ENCODE measurements at places on chromosomes 12 and 14. TPM values are rescaled to one million over a fixed set of nuclear protein-coding genes. Genes with fewer than 3 reads are reported as not detected.

PIANP gene
- total RNA-seq = 0.49 TPM

EAPP gene
- total RNA-seq = 43.6 TPM

NPAS3 gene
- total RNA-seq = 5.7 TPM

SSTR1 gene
- under 0.01 TPM for total RNA-seq

TIMELESS gene
- 5.2 TPM for total RNA-seq

ADGRD1 gene
- total RNA-seq = 10.8 TPM

FSCB gene
- 0.04 TPM for total RNA-seq

MEG3 gene
- total RNA-seq = 2,358 TPM

RAD51B gene
- 16.5 TPM for total RNA-seq

PTCSC3 gene
- not detected for total RNA-seq

DNA sequence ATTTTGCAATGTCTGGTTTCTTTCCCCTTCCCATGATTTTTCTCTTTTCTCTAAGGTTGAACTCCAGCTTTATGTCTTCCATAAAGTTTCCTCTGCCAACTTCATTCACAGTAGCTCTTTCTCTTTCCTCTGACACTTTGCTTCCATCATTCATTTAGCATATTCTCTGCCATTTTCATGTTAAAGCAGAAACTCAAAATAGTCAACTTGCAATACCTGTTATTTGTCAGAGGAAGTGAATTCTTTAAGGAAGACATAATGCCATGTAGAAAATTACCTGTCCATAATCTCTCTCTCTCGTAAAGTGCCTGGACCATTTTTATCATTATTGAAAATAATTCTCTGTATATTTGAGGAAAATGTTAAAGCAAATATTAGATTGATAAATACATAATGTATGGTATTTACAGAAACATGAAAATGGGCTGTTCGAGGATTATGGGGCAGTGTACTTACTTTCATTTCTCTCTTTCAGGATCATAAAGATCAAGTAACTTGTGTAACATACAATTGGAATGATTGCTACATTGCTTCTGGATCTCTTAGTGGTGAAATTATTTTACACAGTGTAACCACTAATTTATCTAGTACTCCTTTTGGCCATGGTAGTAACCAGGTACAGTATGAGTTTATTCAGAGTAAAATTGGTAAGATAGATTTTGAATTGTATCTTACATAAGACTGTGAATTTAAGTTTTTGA is 12.6 kb downstream of the NEDD1 start:
- no peaks in the 10 kb centered on the region for H3K4me1 ChIP-seq
- H3K4me3 ChIP-seq = no peak overlapping the region
- no peaks in the 10 kb centered on the region for H3K27me3 ChIP-seq
- DNase-seq = no peak

DNA sequence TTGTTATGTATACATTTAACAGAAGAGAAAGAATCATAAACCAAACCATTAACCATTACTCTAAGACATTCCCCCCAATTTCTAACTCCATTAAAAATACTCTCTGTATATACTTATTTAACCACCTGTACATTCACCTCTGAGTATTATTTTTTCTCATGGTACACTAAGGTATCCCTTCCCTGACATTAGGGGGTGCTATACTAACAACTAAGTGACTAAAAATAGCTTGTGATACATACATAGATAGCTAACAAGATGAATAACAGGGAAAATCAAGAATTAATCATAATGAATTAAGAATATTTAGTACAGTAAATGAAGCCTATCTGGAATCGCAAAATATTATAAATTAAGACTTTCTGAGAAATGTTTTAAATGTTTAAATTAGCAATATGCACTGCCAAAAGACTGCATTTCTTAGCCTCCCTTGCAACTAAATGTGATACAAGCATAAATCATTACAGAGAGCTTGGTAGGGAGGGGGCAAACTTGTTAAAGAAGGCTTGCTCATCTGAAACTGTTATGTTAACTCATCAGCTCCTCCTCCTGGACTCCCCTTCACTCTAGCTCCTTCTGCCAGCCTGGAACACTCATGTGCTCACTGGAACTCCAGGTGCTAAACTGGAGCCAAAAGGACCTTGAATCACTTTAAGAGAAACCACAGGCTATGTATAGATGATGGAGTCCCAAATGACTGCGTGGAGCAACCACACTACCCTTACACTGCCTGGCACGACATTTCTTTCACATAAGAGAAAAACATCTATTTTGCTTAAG is 14.9 kb downstream of the C2CD5 start:
- H3K4me1 ChIP-seq = no peaks in the 10 kb centered on the region
- no peak overlapping the region for H3K4me3 ChIP-seq
- no peak for DNase-seq
- peaks cover 18% of the 10 kb centered on the region for H3K36me3 ChIP-seq
- H3K27ac ChIP-seq = no peak overlapping the region
- no peaks in the 10 kb centered on the region for H3K27me3 ChIP-seq

DNA sequence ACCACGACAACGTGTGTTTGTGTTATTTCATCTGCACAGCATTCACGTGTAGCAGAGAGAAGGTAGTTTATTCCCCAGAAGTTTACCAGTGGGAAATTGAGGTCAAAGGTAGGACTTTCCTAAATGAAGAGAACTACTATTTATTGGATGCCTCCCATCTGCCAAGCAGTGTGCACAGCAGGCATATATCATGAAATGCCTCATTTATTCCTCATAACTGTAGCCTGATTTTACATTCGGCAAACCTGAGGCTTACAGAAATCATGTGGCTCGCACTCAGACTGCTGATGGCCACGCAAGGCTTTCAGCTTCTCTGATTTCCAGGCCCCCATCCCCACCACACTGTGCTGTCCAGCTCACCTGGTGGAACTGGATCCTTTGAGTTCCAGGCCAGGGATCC is 33.5 kb downstream of the NTF3 start:
- peaks cover 2% of the 10 kb centered on the region for H3K36me3 ChIP-seq
- H3K27me3 ChIP-seq = no peaks in the 10 kb centered on the region
- H3K4me3 ChIP-seq = no peak overlapping the region
- H3K4me1 ChIP-seq = no peaks in the 10 kb centered on the region

- no peak for DNase-seq
- H3K27ac ChIP-seq = no peak overlapping the region
- peaks cover 18% of the 10 kb centered on the region for H3K4me1 ChIP-seq
- H3K4me3 ChIP-seq = no peak overlapping the region
- no peaks in the 10 kb centered on the region for H3K36me3 ChIP-seq
Measured at GRCh38 chr14:69012256-69012953, 33.3 kb upstream of the ACTN1 start.

DNA sequence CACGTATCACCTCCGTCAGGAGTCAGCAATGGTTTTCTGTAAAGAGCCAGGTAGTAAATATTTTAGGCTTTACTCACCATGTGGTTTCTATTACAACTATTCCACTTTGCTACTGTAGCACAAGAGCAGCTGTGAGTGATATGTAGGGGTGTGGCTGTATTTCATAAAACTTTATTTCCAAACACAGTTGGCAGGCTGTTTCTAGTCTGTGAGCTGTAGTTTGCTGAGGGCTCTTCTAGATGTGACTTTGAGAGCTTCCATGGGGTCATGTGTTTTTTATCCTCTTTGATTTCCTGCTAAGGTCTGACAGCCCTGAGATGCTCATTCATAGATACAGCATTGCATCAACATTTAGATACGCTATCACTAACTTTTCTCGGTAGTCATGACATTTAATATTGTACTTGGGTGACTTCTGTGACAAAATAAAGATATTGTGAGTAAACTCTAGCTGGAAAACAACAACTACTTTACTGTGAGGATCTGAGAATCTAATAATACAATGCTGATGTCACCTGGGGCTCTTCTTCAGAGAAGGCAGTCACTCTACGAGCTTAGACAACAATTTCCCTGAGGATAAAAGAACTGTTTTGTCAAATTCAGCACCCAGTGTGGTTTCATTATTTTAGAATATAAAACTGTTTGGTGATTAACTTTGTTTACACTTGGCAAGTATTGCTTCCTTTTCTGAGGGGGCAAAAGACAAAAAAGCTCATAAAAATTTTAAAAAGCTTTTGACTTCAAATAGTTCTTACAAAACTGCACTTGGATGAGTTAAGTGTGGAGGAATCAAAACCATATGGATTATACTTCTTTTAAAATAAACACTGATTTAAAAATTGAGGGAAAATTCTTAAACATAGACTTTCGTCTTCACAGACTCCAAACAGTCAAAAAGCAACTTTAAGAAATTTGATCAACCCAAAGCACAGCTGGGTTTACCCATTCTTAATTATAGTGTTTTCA is 231.2 kb upstream of the DCN start:
- H3K4me1 ChIP-seq = no peaks in the 10 kb centered on the region
- H3K27ac ChIP-seq = no peak overlapping the region
- H3K27me3 ChIP-seq = no peaks in the 10 kb centered on the region
- no peaks in the 10 kb centered on the region for H3K36me3 ChIP-seq
- DNase-seq = peak; percentile 79
- no peak overlapping the region for H3K4me3 ChIP-seq

DNA sequence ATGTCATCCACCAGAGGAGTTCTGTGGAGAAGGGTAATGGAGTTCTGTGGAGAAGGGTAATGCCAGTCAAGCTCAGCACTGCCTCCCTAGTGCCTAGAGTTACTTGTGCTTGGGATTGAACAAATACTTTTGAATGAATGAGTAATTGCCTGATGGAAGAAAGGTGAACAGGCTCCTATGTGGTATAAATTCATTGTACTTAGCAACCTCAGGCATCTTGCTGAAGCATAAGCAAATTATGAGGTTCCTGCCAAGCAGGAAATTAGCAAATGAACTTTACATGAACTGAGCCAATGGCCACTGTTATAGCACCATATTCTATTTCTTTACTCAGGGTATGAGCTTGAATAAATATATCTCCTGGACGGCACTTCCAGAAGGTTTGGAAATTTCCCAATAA is 1047.2 kb downstream of the SLC6A15 start:
- no peaks in the 10 kb centered on the region for H3K4me1 ChIP-seq
- no peaks in the 10 kb centered on the region for H3K36me3 ChIP-seq
- no peak overlapping the region for H3K4me3 ChIP-seq

DNA sequence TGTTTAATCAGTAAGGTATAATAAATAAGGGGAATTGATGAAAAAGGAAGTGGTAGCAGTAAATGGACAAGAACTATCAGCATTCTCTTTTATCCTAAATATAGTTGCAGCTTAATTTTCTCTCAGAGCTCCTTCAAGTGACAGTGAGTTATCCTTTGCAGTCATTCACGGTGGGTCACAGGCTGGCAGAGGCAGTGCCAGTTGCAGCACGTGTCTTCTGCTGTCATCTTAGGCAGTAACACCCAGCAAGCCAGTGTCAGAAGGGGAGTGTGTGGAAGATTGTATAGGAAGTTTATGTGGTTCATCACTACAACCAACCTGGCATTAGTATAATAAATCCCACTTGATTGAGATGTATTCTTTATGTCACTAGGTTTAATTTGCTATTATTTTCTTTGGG is 170.0 kb downstream of the CCDC91 start:
- no peaks in the 10 kb centered on the region for H3K36me3 ChIP-seq
- no peak for DNase-seq
- H3K4me1 ChIP-seq = no peaks in the 10 kb centered on the region
- no peaks in the 10 kb centered on the region for H3K27me3 ChIP-seq
- no peak overlapping the region for H3K4me3 ChIP-seq

- no peak overlapping the region for H3K27ac ChIP-seq
- no peaks in the 10 kb centered on the region for H3K27me3 ChIP-seq
- no peak overlapping the region for H3K4me3 ChIP-seq
- no peaks in the 10 kb centered on the region for H3K36me3 ChIP-seq
- no peak for DNase-seq
- peaks cover 13% of the 10 kb centered on the region for H3K4me1 ChIP-seq
Measured at GRCh38 chr14:68473794-68474193, 319.1 kb downstream of the ZFP36L1 start.

GRCh38 chr12:51905471-51906429 is 1.6 kb upstream of the ACVRL1 start:
- H3K27me3 ChIP-seq = peaks cover 2% of the 10 kb centered on the region
- peak overlapping the region; percentile 93 for H3K27ac ChIP-seq
- peak; percentile 98 for DNase-seq
- H3K36me3 ChIP-seq = peaks cover 4% of the 10 kb centered on the region
- no peak overlapping the region for H3K4me3 ChIP-seq
- H3K4me1 ChIP-seq = peaks cover 54% of the 10 kb centered on the region

- peaks cover 3% of the 10 kb centered on the region for H3K4me1 ChIP-seq
- H3K36me3 ChIP-seq = no peaks in the 10 kb centered on the region
- H3K27me3 ChIP-seq = peaks cover 11% of the 10 kb centered on the region
- DNase-seq = no peak
Measured at GRCh38 chr12:114190971-114191370, 215.0 kb downstream of the TBX5 start.

GRCh38 chr14:97554597-97554996 is 757.4 kb downstream of the VRK1 start:
- no peaks in the 10 kb centered on the region for H3K4me1 ChIP-seq
- no peaks in the 10 kb centered on the region for H3K36me3 ChIP-seq
- H3K4me3 ChIP-seq = no peak overlapping the region
- H3K27ac ChIP-seq = no peak overlapping the region
- no peak for DNase-seq

DNA sequence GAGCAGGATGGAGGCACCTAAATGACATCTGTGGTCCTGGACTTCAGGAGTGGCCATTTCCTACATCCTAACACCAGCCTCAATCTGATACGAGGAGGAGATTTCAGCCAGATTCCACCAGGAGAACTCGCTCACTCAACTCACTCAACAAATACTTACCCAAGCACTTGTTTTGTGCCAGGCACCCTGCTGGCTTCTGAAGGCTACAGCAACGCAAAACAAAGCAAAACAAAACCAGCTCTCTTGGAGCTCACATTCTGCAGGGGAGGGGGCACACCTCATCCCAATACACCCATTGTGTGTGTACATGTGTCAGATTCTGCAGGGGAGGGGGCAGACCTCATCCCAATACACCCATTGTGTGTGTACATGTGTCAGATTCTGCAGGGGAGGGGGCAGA is 144.8 kb downstream of the PIWIL1 start:
- no peak overlapping the region for H3K27ac ChIP-seq
- peaks cover 15% of the 10 kb centered on the region for H3K27me3 ChIP-seq
- H3K4me1 ChIP-seq = peaks cover 19% of the 10 kb centered on the region

- H3K4me3 ChIP-seq = no peak overlapping the region
- H3K36me3 ChIP-seq = peaks cover 9% of the 10 kb centered on the region
- peak; percentile 93 for DNase-seq
- H3K27me3 ChIP-seq = no peaks in the 10 kb centered on the region
Measured at GRCh38 chr14:89304972-89305703, 111.9 kb downstream of the FOXN3 start.

DNA sequence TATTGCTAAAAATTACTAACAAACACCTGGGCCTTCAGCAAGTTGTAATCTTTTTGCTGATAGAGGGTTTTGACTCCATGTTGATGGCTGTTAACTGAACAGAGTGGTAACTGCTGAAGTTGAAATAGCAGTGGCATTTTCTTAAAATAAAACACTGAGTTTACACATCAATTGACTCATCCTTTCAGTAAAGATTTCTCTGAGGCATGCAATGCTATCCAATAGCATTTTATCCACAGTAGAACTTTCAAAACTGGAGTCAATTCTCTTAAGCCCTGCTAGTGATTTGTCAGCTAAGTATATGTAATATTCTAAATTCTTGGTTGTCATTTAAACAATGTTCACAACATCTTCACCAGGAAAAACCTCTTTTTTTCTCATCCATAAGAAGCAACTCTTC is 59.5 kb downstream of the CMAS start:
- DNase-seq = no peak

All from muscle of leg (tissue), 16 donors.